ENCODE measurements at places on chromosomes 12 and 14.

DNA sequence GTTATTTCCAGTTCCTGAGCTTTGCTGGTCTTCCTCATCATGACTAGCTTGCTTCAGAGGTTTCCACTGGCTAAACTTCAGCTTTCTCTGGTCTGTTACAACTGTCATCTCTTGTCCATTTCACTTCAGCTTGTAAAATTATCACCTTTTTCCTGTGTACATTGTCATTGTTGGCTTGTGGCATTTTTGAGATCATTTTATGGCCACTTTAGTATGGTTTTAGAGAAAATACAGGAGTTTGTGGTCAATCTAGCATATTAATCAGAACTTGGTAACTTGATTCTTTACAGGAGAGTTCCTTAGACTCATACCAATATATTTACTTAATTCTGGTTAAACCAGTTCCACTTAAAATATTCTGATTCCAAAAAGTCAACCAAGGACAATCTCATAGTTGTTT, 235.9 kb upstream of the KITLG start:
- DNase-seq, result no peak

GRCh38 chr12:109247831-109248654, 61.0 kb downstream of the FOXN4 start:
- DNase-seq, result no peak

GRCh38 chr14:68663385-68664076, 129.3 kb downstream of the ZFP36L1 start:
- no peak for DNase-seq

DNA sequence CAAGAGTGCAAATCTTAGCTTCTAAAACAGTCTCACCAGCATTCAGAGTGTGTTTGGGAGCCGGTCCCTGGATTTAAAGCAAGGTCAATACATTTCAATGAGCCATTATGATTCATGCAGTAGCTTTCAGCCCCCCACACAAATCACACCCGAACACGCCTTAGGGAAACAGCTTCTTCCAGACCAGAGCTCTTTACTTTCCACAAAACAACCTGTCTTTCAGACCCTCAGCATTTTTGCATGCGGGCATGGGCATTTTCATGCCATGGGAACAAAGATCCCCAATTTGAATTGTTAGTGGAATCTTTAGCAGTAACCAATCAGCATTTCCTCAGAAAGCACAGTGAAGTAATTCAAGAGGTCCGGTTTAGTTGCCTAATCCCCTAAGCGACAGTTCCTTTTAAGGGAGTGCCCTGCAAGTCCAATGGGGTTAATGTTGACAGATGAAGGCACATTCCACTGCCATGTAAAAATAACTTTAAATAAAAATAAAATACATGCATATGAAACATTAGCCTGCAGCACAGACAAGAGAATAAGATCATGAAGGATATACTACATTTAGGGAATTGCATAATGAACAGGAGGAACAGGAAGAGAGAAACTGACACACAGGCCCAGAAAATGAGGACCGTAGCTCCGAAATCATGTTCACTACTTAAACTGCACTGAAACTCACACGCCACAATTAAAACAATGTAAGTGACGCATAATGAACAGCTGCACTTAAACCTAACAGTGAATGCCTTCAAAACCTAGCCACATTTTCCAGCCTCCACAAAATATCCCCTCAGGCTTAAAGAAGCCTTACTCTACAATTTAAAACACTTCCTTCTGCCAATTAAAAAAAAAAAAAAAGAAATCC, 4.0 kb downstream of the VPS37B start:
- peak; percentile 80 for DNase-seq

GRCh38 chr12:121579190-121579791, 1.5 kb downstream of the KDM2B start:
- peak; percentile 77 for DNase-seq

DNA sequence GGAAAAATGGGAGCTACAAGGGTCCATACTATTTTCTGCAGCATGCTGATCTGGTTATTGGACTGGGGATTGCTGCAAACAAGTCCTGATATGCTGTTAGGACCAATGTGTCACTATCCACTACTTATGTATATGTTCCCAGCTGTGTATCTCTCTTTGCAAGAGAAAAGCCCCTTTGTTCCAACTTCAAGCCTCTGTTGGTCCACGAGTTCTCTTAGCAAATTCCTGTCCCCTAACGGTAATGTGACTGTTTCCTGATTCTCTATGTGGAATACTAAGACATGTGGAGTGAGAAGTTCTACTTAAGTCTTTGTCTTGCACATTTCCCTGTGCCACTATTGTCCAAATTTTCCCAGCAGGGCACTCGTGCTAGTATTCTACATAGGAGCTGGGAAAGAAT, 557.7 kb downstream of the FSCB start:
- no peak for DNase-seq

GRCh38 chr12:73445658-73446324, 1091.8 kb upstream of the ATXN7L3B start:
- DNase-seq, result no peak

DNA sequence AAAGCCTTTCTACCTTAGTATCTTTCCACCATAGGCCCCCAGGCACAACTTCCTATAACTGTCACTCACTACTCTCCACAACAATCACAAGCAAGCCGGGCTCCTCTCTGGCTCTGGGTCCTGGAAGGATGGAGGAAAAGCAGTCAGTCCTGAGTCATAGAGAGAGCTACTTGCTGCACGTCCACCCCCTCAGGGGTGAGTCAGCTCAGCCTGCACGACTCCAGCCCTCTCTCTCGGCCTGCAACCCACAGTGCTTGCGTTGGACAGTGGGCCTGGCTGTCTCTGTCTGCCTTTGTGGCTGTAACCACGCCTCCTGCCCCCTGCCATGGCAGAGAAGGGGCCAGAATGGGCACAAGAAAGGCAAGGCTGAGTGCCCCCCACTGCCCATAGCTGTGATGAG, 154.1 kb upstream of the FKBP4 start:
- DNase-seq, result peak; percentile 63

GRCh38 chr14:104659764-104660523, 29.5 kb upstream of the INF2 start:
- DNase-seq, result peak; percentile 79

DNA sequence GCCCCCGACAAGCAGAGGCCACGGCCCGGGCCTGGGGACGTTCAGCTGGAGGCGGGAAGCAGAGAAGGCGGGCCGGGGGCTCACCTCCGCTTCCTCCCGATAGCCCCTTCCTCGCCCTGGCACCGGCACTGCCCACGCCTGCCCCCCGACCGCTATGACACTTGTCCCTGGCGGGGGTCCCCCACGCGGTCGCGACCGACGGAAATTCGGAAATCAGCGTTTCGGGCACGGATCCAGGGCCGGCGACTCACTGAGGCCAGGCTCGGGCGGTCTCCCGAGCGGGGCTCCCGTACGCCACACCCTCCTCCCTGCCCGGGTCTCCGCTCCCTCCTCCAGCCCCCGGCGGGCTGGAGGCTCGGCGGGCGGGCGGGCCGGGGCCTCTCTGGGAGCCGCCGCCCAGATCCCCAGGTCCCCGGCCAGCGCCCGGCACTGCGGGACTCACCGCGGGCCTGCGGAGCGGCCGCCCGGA, 581 bp downstream of the PITPNM2 start:
- DNase-seq, result peak; percentile 62

- DNase-seq, result no peak
These were observed 26.8 kb upstream of the ADAMTS20 start for GRCh38 chr12:43578782-43579181.

DNA sequence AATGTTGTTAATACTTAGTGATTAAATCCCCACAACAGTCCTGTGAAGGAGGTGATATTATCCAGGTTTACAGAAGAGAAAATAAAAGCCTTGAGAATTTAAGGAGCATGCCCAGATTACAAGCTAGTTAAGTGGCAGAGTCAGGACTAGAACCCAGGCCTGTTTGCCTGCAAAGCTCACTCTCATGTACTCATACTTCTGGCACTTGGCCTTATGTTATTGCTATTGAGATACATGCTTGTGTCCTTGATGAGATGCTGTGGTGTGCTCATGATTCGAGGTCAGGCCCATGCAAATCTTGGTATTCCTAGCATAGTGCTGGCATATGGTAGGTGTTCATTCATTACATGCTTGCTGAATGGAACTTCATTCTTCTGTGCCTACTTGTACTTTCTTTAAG, 7.6 kb upstream of the EID3 start:
- no peak for DNase-seq

DNA sequence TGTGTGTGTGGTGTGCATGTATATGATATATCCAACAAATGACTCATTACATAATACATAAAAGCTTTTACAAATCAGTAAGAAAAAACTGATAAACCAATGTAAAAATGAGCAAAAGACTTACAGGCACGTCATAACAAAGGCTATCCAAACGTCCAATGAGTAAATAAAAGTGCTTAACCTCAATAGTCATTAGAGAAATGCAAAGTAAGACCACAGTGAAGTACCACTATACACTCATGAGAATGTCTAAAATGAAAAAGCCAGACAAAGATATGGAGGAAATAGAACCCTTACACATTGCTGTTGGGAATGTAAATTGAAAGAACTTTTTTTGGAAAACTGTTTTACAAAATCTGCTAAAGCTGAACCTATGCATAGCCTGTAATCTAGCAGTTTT, 7.8 kb downstream of the ABCD2 start:
- DNase-seq, result no peak

DNA sequence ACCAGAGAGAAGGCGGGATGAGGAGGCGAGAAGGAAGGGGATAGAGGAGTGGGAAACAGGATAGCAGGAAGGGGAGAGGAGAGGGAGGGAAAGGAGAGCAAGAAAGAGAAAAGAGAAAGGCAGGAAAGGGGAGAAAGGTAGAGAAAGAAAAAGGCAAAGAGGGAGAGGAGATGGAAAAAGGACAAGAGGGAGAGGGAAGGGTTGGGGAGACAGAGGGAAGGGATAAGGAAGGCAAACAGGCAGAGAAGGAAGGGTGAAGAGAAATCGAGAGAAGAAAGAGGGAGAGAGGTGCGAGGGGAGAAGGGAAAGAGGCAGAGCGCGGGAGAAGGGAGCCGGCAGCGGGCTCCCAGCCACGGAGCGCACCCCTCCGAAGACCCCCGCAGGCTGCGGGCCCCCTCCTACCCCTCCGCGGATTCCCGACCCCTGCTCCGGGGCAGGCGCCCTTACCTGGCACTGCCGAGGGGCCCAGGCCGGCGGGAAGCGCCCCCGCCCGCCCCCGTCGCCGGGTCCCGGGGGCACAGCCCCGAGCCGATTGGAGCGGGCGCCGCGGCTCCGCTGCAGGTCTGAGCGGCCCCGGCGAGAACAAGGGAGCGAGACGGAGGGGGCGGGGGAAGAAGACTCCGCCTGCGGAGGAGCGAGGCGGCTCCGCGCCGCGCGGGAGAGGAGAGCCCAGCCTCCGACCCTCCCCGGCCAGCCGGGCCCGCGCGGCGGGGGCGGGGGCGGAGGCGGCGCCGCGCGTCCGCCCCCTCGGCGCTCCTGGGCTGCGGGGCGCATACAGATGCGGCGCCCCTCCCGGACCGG, at the start of gene CDH24:
CDH24 (minus strand) TSS at position 565 of the 801 bp plus-strand sequence. CDS start 1,787 bp downstream, outside the sequence.
- DNase-seq, result peak; percentile 84

- no peak for DNase-seq
These were observed 805 bp downstream of the MYH7 start for GRCh38 chr14:23434488-23435222.

DNA sequence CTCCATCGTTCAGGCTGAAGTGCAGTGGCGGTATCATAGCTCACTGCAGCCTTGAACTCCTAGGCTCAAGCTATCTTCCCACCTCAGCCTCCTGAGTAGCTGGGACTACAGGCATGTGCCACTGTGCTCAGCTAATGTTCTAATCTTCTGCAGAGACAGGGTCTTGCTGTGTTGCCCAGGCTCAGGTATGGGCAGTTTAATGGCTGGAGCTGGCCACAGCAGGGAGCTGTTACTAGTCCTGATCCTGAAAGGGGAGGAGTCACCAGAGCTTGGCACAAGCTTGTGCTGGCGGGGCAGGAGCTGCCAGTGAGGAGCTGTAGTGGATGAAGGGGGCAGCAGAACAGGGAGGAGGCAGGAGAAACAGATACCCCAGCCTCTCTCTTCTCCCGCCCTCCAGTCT, 10.6 kb downstream of the TMEM120B start:
- no peak for DNase-seq

DNA sequence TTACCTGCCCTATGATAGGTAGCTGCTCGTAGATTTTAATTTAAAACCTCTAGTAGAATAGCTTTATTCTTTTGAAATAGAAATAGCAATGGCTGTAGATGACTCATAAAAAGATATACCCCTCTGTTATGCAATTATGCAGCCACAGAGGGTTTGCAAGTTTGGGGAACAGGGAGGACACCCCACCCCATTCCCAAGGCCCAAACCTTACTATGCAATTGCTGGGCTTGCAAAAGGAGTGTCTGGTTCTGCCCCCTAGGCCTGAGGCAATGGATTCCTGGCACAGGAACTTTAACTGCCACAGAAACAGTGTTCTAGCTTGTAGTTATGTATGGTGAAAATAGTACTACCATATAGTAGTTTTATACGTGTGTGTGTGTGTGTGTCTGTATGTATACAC, 403.3 kb downstream of the ADAMTS20 start:
- DNase-seq, result peak; percentile 30

GRCh38 chr12:21678959-21679358, 21.3 kb upstream of the LDHB start:
- DNase-seq, result no peak

GRCh38 chr12:16187660-16188059, 89.8 kb downstream of the SLC15A5 start:
- no peak for DNase-seq

- DNase-seq, result no peak
These were observed 70.3 kb upstream of the NR2C1 start for GRCh38 chr12:95143621-95144205.

- DNase-seq, result no peak
These were observed 39.7 kb upstream of the SMUG1 start for GRCh38 chr12:54228471-54228870.

- no peak for DNase-seq
These were observed 270.3 kb upstream of the AMIGO2 start for GRCh38 chr12:47350062-47350408.

DNA sequence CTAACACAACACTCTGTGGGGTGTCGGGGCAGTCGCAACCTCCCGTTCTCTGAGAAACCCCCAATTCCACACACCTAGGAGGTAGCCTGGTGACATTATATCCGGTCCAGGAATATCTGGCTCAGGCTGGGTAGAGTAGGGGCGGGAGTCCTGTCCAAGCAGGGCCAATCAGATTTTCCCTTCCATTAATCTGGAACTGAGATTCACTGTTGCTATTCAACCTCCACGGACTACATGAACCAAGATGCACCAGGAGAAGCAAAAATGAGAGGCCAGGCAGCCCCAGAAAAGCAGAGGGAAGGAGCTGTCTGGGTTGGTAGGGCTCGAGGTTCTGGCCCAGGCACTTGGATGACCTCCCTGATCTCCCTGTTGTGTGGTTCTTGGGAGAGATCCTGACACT, 51.0 kb downstream of the NINJ2 start:
- no peak for DNase-seq

- DNase-seq, result no peak
These were observed 578 bp downstream of the PPP1R13B start for GRCh38 chr14:103846543-103847450.

- no peak for DNase-seq
These were observed 11.9 kb downstream of the SLC38A1 start for GRCh38 chr12:46256942-46257341.

DNA sequence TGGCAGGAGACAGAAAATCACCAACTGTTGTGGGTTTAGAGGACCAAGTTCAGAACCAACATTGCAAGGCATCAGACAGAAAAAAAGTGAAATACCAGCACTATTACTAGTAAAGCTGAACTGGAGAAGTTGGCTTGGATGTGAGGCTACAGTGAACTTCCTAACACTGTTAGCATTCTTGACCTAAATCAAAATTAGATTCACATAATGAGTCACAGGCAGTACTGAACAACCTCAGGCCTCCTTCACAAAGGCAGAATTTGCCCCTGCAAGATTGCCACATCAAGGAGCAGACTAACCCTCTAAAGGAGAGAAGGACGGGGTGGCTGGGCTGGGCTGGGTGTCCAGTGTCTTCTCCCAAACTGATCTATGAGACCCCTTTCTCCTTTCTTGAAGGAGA, 539.7 kb downstream of the SNAPC1 start:
- DNase-seq, result no peak
